ENCODE measurements at places on chromosomes 4 and X. TPM values are rescaled to one million over a fixed set of nuclear protein-coding genes. Genes with fewer than 3 reads are reported as not detected.

Gene ADGRG2
- 0.17 TPM for total RNA-seq

Gene CENPC
- total RNA-seq = 11.5 TPM

Gene MAGEA9B
- total RNA-seq = not detected

Gene C1QTNF7
- total RNA-seq = not detected

Gene HS6ST2
- total RNA-seq = 10.5 TPM

Gene PRSS12
- 1.0 TPM for total RNA-seq

Gene FAM241A
- 1.4 TPM for total RNA-seq

Gene TREX2
- not detected for total RNA-seq

GRCh38 chr4:82267506-82267905 lies 106.3 kb downstream of the HNRNPD start:
- DNase-seq = no peak

- DNase-seq = no peak
Measured at GRCh38 chr4:35723973-35724372, 520.3 kb downstream of the ARAP2 start.

DNA sequence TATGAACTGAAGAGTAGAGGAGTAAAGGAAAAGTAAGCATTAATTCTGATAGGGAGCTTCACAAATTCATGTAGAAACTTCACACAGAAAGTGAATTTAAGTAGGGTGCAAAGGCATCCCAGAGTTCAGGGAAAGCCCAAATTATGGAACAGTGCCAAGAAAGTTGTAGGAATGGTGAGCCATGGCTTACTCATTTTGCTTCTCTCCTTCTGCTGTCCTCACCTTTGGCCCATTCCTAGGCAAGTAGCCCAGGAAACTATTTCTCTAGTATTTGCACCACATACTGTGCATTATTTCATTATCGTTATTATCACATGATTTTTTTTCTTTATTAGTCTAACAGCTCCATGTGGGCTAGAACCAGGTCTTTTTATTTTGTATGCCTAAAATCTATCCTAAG lies 34.9 kb upstream of the IL1RAPL1 start:
- no peak for DNase-seq

GRCh38 chrX:64976673-64977040 lies 407 bp upstream of the ZC4H2 start:
- DNase-seq = no peak

- no peak for DNase-seq
Measured at GRCh38 chr4:27921231-27921630, 1060.6 kb downstream of the STIM2 start.

GRCh38 chr4:23889814-23890341 lies at the start of gene PPARGC1A:
TSS of gene PPARGC1A (minus strand) at chr4:23890047. CDS start at chr4:23889957, 90 bp downstream.
- DNase-seq = no peak

DNA sequence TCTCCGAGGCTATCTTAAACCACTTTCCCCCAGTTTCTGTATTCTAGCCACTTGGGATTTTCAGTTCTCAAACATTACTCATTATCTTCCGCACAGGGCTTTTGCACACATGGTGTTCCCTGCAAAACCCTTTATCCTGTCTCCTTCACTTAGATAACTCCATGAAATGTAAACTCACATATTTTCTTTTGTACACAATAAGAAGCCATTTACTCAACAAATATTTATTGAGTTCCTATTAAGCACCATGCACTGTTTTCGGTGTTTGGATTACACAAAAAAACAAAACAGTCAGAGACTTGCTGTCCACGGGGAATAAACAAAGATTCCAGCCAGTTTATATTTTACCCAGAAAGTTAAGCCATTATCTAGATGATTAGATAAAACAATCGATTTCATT lies 42.5 kb upstream of the UNC5C start:
- no peak for DNase-seq

GRCh38 chr4:149549911-149550310 lies 265.7 kb downstream of the IQCM start:
- DNase-seq = no peak

DNA sequence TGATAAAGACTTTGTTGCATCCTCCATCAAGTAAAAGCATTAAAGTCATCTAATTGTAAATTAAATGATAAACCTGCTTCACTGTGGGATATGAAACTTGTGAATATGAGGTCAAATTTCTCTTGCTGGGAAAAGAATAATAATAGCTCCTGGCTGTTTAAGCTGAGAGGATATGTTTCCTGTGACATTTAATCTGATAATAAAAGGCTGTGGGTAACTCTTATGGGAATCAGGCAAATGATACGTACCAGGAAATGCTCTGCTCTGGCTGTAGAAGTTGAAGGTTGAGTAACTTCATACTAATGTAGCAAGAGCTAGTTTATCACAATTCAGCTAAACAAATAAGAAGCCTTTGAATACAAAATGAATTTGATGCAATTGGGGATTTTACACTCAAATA lies 574.6 kb downstream of the RAPGEF2 start:
- DNase-seq = no peak

DNA sequence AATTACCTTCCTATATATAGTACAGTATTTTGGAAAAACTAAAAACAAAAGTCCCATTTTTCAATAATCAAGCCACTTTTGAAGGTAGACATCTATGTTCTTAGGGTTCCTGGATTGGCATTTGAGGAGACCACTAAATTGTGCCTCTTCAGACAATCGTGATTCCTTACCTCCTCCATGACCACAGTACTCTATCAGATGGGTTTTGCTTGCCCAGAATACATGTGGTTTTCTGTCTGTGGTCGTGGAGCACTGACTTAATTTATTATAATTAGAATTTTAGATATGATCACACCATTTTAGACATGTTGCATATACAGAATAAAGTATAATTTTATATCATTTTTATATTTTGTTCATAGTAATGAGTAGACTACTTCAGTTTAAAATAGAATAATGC lies 67.9 kb downstream of the NDST3 start:
- no peak for DNase-seq

DNA sequence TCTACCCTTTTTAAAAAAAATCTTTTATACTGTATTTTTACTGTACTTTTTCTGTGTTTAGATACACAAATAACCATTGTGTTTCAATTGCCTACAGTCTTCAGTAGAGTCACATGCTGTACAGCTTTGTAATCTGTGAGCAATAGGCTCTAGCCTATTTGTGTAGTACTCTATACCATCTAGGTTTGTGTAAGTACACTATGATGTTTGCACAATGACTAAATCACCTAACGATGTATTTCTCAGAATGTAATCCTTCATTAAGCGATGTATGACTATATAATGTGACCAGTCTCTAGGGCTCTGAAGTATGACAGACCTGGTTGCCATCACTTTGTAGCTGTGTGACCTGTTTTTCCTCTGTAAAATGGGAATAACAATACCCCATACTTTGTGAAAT lies 14.2 kb upstream of the DCAF4L1 start:
- DNase-seq = no peak

- DNase-seq = no peak
Measured at GRCh38 chr4:38612646-38613414, 51.2 kb upstream of the KLF3 start.

DNA sequence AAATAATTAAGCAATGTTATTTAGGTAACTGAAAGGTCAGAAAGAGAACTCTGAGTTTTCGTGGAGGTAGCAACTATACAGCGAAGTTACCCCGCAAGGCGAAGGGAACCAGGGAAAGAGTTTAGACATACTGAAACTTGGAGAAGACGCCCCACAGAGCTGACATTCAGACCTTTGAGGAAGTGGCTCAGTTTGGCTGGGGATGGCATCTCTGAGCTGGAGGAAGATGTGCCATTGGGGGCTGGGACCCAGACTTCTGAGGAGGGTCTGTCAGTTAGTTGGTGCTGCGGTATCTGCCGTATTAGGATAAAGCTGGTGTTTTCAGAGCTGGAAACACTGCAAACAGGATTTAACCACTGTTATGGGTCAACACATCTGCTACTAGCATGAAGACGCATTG lies 156.6 kb downstream of the ANKRD50 start:
- DNase-seq = no peak

DNA sequence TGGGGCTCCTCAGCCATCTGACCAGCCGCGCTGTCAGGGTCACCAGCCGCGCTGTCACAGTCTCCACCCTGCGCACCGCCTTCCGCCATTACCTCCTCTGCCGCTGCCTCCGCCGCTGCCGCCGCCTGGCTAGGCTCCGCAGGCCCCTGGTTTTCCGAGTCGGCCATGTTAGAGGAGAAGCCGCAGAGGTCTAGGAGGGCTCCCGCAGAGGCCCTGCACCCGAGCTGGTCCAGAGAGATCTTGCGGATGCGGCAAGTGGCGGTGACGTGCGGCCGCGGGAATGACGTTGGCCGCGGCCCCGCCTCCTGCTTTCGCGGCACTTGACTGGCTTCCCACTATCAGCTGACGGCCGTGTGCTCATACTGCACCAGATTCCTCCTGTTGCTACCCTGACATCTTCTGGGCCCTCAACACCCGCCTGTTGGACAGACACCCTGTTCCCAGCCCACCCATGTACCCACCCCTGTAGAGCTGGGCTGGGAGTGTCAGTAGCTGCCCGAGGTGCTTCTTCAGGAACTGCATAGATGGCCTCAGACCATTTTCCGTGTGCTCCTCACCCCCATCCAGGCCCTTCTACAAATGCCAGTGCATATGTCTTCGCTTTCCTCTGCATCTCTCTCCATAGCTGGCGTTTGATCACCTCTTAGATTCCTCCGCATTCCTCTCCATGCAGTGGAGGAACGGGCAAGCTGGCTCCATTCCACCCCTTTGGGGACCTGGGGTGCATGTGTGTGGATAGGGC lies at the start of gene NAP1L5:
NAP1L5 (minus strand) TSS at position 242 of the 742 bp plus-strand sequence; CDS start at position 167, 75 bp downstream.
- DNase-seq = no peak

- no peak for DNase-seq
Measured at GRCh38 chr4:129804461-129804981, 708.6 kb downstream of the C4orf33 start.

DNA sequence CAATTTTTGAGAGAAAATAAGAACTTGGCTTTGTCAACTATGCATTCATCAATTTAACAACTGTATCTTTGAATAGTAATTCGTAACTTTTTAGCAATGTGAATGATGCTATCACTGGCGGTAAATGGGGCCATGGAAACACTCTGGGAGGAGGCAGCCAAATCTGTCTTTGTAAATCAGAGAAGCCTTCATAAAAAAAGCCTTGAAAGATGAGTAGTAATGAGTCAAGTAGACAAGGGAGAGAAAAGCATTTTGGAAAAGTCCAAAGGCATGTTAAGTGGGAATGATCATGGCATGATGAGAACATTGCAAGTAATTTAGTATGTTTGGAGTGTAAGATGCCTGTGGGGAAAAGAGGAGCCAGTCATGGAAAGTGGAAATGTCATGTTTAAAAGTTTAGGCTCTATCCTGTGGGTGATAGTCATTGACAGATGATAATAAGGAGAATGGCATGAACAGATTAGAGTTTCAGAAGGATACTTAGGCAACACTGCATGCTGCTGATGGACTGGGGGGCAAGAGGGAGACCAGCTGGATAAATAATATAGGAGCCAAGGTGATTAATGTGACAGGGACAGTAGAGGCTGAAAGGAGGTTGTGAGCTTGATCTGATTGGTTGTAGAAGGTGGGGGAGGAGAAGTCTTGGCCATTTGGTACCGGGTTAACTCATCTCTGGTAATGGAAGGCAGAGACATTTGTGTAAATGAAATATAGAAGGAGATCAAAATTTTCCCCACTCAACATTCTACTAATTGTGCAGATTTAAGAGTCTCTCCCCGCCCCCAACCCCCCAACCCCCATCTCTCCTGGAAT lies 16.3 kb downstream of the SPRY1 start:
- DNase-seq = no peak
